ENCODE measurements at places on chromosomes 16 and 17. TPM values are rescaled to one million over a fixed set of nuclear protein-coding genes. Genes with fewer than 3 reads are reported as not detected.

SEZ6L2 gene
- 12.4 TPM for polyA plus RNA-seq

CES3 gene
- polyA plus RNA-seq = 2.1 TPM

TMIGD1 gene
- 0.56 TPM for polyA plus RNA-seq

RHBDL1 gene
- polyA plus RNA-seq = 2.3 TPM

TP53TG3B gene
- polyA plus RNA-seq = not detected

- no peak for DNase-seq
Observed at GRCh38 chr17:76440751-76441362, 12.1 kb downstream of the UBE2O start.

DNA sequence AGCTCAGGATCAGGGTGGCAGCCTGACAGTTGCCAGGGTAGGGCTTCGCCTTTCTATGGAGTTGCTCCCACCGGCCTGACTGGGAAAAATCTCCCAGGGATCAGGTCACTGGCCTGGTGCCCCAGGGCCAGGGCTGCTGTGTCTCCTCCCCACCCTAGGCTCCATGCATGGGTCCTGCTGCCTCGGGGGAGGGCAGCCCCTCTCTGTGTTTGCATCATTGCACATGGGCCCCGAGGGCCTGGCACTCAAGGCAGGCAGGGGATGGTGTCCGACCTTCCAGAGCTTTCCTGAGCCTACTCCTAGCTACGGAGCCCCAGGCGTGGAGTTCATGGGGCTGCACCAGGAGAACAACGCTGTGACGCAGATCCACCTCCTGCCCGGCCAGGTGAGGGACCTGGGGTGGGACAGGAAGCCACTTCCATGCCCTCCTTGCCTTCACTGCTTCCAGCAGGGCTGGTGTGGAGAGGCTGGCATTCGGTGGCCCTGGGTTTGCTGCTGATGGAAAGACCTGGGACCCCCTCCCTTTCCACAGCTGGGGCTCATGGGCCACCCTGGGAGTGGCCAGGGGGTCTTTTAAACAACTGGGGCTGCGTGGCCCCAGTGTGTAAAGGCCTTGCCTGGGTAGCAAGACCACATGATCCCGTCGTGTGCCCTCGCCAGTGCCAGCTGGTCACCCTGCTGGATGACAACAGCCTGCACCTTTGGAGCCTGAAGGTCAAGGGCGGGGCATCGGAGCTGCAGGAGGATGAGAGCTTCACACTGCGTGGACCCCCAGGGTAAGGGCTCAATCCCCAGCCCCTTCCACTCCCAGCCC is 29.5 kb upstream of the MYO15B start:
- DNase-seq = no peak

DNA sequence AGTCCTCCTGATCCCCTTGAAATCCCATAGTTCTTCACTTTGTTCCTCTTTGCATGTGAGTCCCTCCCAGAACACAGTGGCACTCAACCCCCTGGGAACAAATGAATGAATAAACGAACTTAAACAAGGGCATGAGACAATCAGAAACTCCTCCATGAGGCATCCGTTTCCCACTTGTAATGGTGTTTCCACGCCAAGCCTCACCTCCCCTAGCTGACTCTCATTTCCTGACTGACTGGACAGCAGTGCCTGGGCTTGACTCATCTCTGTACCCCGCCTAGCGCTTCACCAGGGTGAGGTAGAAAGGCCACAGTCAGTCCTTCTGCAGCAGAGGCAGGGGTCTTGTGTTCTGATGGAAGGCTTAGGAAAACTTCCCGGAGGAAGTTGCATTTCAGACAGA is 14.2 kb downstream of the KIF1C start:
- no peak for DNase-seq

GRCh38 chr17:7208027-7208571 is 11.5 kb downstream of the DLG4 start:
- DNase-seq = no peak

GRCh38 chr17:66349521-66350254 is 47.3 kb downstream of the PRKCA start:
- DNase-seq = no peak

DNA sequence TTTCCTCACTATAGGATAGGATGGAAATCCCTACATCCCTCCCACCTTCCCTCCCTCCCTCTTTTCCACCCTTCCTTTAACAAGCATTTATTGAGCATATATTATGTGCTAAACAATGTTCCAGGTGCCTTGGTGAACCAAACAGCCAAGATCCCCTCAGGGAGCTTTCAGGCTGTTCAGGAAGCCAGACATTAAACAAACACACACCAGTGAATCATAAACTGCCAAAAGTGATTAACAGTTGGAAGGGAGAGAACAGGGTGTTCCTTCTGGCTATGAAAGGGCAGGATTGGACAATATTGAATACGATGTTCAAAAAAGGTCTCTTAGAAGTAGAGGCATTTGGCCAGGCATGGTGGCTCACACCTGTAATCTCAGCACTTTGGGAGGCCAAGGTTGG is 22.8 kb upstream of the CNEP1R1 start:
- no peak for DNase-seq

GRCh38 chr16:19085679-19086200 is 18.3 kb downstream of the COQ7 start:
- no peak for DNase-seq

All from renal cortex interstitium (tissue), 15 donors.